Nucleus accumbens (tissue), 56 donors: ENCODE measurements at places on chromosomes 11 and 22.

GRCh38 chr11:19947537-19948114 is 212.6 kb downstream of the DBX1 start:
- DNase-seq = no peak

DNA sequence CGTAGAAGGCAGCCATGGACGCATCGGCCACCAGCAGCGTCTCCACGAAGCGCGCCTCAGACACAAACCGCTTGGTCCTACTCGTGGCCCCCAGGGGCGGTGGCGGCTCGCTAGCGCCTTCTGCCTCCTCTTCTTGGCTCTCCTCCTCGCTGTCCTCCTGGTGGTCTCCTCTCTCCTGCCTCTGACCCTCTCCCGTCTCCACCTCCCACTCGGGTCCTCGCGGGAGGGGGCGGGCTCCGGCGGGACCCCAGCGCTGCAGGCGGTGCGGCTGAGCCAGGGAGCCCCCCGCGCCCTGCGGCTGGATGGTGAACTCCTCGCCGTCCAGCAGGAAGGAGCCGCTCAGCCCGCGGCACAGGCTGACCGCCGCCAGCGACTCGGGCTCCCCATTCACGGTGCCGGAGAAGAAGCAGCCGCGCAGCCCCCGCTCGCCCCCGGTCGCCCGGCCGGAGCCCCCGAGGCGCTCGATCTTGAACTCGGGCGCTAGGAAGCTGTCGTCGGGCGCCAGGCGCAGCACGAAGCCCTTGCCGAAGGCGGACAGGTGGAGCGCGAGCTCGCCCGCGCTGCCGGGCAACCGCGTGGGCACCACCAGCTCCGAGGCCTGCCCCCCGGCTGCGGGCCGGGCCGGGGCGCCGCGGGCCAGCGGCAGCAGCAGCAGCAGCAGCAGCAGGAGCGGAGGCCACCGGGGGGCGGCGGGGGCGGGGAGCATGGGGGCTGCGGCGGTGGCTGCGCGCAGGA is 661 bp downstream of the ADAMTS8 start:
- DNase-seq = peak; percentile 25

DNA sequence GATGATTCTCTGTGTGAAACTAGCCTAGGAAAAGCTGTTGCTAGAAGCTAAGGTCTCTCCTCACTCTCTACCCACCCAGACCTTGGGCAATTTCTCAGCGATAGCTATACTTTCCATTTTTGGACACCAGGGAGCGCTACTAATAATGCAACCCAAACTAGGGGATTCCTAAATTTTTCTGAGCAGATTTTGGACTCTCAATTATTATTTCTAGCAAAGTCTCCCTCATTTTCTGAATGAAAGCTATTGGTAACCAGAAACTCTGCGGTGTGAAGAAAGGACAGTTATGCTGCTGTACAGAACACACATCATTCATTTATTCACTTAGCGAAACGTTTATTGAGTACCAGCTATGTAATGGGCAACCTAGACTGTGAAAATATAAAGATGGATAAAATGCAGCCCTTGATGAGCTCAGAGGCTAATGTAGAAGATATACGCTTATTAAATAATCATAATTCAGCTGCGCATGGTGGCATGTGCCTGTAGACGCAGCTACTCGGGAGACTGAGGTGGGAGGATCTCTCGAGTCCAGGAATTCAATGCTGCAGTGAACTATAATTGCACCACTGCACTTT is 6.1 kb upstream of the STIM1 start:
- DNase-seq = no peak

DNA sequence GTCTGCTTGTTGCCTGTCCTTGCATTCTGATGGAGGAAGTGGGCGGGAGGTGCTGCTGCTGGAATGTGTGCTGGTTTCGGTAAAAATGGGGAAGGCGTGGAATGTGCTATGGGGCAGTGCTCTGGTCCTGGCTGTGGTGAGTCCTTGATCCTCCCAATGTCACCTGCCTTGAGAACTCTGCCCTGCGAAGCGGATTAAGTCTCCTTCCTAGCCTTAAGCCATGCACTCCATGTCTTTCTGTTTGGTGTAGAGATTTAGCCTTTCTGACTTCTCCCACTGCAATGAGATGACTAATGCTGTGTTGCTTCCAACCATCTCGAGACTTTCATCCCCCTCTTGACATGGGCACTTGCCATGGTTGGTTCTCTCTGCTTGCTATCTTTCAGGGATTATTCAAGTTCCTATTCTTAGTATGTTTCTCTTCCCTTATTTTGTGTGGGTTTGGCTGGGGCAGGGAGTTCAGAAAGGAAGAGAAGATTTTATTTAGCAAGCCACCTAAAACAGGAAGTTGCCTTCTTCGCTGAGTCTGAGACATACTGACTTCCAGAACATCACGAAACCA is 687.9 kb downstream of the NTM start:
- DNase-seq = no peak

DNA sequence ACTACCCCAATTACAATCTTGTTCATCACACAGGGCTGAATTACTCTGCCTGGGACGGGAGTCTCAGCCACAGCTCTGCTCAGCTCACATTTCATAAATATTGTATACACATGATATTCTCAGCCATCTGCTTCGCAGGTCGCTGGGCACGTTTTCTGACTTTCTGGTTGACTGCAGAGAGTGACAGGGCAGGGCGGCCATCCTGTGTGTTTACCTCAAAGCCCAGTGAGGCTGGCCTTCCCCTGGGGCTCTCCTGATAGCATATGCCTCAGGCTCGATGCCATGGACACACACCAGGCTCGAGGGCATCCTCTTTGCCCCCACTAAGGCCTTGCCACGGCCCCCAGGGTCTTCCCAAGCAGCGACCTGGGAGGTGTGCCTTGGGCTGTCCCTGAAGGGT is 345.0 kb downstream of the CADM1 start:
- DNase-seq = no peak

- no peak for DNase-seq
These were observed 16.5 kb upstream of the MEN1 start for GRCh38 chr11:64826578-64827450.

GRCh38 chr11:719214-720016 is 13.4 kb downstream of the EPS8L2 start:
- no peak for DNase-seq

DNA sequence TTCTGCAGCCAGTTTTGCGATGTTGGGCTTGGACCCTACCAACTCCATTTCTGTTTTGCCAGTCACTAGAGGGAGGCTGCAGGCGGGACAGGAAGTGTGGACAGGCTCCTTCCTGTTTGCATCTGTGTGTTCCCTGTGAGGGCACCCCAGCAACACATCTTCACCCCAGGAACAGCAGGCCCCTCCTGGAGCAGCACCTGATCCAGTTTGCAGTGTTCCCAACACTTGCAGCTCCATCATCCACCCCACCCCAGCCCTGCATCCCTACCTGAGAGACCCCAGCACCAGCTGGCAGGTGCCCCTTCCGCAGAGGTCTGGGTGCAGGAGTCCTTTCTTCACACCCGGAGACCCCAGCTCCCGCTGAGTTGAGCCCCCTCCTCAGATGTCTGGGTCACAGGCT is 7.4 kb upstream of the VSIG10L2 start:
- no peak for DNase-seq

- DNase-seq = no peak
These were observed 19.3 kb downstream of the RFPL1 start for GRCh38 chr22:29457730-29458129.

DNA sequence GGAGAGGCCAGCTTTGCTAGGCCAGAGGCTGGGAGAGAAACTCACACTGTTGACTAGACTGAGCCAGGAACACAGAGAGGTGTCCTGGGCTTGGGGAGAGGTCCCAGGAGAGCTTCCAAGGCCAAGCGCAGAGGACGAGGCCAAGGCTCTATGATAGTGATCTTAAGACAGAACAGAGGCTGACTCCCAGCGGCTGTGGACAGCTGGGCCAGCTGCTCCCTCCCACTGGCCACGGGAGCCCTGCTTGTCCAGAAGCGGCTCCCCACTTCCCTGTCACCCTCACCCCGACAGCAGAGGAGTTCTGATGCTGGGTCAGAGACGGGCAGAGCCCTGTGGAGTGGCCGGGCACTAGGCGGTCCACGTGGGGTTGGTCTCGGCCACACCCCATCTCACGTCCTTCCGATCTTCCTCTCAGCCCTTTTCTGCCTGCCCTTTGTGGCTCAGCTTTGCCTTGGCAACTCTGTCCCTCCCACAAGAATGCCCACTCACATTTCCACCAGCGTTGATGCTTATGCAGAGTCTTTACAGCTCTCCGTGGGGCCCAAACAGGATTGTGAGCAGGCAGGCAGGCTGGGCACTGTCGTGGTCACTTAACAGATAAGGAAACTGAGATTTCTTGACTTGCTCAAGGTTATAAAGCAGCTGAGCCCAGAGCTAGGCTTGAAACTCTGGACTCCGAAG is 68.2 kb downstream of the FBXO7 start:
- no peak for DNase-seq

- no peak for DNase-seq
These were observed 59.6 kb downstream of the MTNR1B start for GRCh38 chr11:93028960-93029522.

DNA sequence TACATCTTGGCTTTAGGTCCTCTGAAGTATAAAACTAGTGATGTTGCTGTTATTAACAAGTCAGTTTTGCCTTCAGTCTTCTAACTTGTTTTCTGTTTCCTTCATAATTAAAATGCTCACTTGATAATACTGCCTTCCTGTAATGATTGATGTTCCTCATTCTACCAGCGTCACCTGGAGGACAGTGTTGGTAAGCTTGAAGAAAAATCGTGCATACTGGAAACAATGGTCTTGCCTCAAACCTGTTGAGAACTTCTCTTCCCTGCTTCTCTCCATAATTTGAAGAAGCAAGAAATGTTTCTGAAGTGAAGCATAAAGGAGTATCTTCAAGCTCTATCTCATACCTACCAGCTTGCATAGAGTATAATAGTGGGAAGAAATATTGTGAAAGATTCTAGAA is 3.0 kb downstream of the YWHAH start:
- no peak for DNase-seq

- DNase-seq = no peak
These were observed 19.1 kb upstream of the OOSP1 start for GRCh38 chr11:59918987-59919589.

GRCh38 chr11:73218106-73218829 is at the start of gene P2RY2:
TSS of gene P2RY2 (plus strand) at chr11:73218281. CDS start at chr11:73234160, 15,879 bp downstream.
- no peak for DNase-seq

GRCh38 chr22:20408891-20409290 is 14.9 kb downstream of the ZNF74 start:
- no peak for DNase-seq

- no peak for DNase-seq
These were observed 253.7 kb downstream of the AASDHPPT start for GRCh38 chr11:106331176-106331575.

GRCh38 chr11:9530901-9531625 is 42.4 kb upstream of the WEE1 start:
- DNase-seq = no peak
